ENCODE measurements at places on chromosomes 7 and 10. TPM values are rescaled to one million over a fixed set of nuclear protein-coding genes. Genes with fewer than 3 reads are reported as not detected.

ZNF488 gene
- 5.8 TPM for polyA plus RNA-seq

PSD gene
- 9.3 TPM for polyA plus RNA-seq

NUTM2D gene
- 12.7 TPM for polyA plus RNA-seq

PROSER2 gene
- polyA plus RNA-seq, result 4.0 TPM

ZNF467 gene
- 27.8 TPM for polyA plus RNA-seq

MYL10 gene
- polyA plus RNA-seq, result 0.37 TPM

ANKRD61 gene
- polyA plus RNA-seq, result 3.4 TPM

MLXIPL gene
- polyA plus RNA-seq, result 4.8 TPM

MYO1G gene
- polyA plus RNA-seq, result 0.53 TPM

DGKI gene
- 1.6 TPM for polyA plus RNA-seq

EBLN1 gene
- polyA plus RNA-seq, result not detected

BHLHA15 gene
- polyA plus RNA-seq, result not detected

PALD1 gene
- polyA plus RNA-seq, result 10.1 TPM

ETV1 gene
- polyA plus RNA-seq, result 45.6 TPM

CYP3A4 gene
- 0.42 TPM for polyA plus RNA-seq

SLC37A3 gene
- 63.4 TPM for polyA plus RNA-seq

SLC29A3 gene
- polyA plus RNA-seq, result 7.0 TPM

OGDHL gene
- polyA plus RNA-seq, result 45.7 TPM

CACNB2 gene
- polyA plus RNA-seq, result 5.8 TPM

SH2D4B gene
- polyA plus RNA-seq, result 0.15 TPM

C10orf105 gene
- polyA plus RNA-seq, result 0.18 TPM

CHRM2 gene
- polyA plus RNA-seq, result 4.2 TPM

KEL gene
- polyA plus RNA-seq, result 3.8 TPM

NPTX2 gene
- polyA plus RNA-seq, result 3.7 TPM

POLR2J gene
- 18.7 TPM for polyA plus RNA-seq

EVX1 gene
- 0.07 TPM for polyA plus RNA-seq

RAMP3 gene
- polyA plus RNA-seq, result 8.2 TPM

CASP7 gene
- polyA plus RNA-seq, result 28.7 TPM

Data from left kidney (tissue), 8 donors.